ENCODE measurements at places on chromosomes 5 and 9.

GRCh38 chr9:29160763-29161353 is 1587.6 kb upstream of the C9orf72 start:
- no peak for DNase-seq

GRCh38 chr9:112348257-112349007 is 15.0 kb upstream of the PTBP3 start:
- DNase-seq, result no peak

- DNase-seq, result no peak
Observed at GRCh38 chr9:133437753-133438531, 15.8 kb downstream of the ADAMTS13 start.

DNA sequence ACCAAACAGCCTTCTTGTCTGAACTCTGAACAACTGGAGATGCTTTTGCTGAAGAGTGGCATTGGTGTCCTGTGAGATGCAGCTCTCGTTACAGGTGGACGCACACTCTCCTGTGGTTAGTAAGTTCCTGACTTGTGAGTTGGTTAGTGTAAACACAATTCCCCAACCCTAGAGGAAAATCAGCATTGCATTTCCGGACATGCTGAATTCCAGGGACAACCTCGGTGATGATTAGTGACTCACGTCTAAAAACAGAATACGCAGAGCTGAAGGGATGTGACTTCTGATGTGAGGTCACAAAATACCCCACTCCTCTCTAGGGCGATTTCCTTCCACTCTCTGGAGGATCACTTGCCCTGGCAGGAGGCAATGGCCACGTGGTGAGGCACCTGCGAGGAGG is 5.0 kb downstream of the OR2V2 start:
- no peak for DNase-seq

DNA sequence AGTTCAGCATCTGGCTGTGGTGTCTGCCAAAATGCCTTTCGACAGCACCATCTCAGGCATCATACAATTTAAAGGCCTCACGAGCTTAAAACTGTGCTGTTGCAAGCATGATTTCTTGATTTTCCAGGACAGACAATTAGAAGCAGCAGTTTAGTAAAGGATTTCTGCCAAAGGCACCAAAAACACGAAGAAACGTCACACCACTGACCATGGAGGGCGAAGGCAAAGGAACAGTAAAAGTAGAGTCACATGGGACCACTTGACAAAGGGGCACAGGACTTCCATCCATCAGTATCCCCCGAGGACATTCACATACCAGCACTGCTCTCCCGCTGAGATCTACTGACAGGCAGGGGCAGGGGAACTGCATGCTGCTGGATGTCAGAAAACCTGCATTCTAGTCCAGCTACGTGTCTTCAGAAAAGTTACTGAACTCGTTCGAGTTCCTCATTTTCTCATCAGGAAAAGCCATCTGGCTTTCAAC is 70.4 kb upstream of the FBXW11 start:
- DNase-seq, result peak; percentile 55

DNA sequence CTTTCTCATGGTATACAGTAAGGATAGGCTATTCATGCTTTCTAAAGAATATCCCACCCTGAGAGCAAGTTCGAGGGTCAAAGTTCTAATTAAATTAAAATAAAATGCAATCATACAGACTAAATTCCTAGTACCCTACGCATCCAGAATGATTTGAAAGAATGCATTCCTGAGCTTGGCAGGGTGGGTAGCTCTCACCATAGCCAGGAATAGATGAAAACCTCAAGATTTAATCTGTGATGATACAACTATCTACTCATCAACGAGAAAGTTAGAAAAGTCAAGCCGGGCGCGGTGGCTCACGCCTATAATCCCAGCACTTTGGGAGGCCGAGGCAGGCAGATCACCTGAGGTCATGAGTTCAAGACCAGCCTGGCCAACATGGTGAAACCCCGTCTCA is 32.3 kb downstream of the SERINC5 start:
- no peak for DNase-seq

GRCh38 chr5:171650597-171650996 is 135.0 kb upstream of the SMIM23 start:
- no peak for DNase-seq

DNA sequence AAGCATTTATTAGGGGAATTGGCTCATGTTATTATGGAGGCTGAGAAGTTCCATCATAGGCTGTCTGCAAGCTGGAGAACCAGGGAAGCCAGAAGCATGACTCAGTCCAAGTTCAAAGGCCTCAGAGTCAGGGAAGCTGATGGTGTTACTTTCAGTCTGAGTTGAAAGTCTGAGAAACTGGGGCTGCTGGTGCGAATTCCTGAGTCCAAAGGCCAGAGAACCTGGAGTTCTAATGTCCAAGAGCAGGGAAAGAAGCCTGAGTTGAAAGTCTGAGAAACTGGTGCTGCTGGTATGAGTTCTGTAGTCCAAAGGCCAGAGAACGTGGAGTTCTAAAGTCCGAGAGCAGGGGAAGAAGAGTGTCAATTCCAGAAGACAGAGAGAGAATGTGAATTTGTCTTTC is 641.1 kb downstream of the ISL1 start:
- DNase-seq, result no peak

DNA sequence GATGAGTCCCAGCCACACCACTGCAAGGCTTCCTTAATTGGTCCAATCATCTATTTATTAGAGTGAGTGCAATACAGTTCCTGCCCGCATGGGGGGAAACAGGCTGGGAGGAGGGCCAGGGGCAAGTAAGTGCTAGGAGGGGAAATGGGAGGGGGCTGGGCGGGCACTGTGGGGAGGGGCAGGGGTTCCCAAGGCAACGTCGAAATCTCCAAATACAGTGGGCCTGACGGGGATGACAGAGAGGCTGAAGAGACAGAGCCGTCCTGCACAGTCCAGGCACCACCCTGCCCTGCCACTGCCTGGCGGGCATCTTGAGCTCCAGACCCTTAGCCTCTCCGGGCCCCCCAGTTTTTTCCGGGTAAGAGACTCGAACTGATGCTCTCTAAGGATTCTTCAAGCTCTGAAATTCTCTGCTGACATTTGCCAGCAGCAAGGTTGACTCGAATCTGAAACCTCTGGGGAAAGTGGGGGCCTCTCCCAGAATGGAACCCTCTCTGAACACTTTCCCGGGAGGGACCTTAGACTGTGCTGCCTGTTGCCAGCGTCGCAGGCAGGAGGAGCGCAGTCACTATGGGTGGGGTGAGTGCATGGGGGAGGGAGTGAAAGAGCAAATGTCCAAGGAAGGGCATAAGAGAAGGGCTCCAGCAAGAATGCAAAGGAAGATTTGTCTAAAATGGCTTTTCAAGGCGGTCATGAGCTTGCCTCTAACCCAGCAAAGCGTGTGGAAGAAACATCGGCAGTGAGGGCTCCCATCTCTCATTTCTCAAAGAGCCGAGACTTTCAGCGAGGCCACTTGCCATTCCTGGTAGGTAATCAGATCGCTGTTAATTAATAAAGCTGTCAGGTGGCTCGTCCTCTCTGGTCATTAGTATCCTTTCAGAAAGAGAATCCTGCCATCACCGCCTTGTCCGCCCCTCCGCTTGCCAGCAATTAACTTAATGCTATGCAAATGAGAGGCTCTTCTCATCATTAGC is 99.0 kb downstream of the GTF3C4 start:
- DNase-seq, result peak; percentile 24

GRCh38 chr5:139708877-139709581 is 60.9 kb downstream of the CXXC5 start:
- DNase-seq, result no peak

DNA sequence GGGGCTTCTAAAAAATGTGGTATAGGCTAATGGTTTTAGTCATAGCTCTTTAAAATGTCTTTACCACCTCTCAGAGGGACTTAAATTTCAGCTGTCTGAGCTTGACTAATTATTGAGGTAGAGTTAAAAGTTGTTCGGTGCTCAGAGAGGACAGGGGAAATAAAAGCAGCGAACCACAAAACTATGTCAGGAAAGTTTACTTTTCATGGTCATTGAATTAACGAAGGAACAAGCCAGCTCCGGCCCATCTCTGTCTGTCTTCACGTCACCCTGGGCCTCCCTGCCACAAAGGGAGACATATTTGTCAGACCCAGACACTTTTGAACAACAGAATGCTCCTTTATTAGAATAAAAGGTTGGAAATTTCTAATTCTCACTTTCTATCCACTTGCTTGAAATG is 98.8 kb upstream of the EFNA5 start:
- DNase-seq, result no peak

- DNase-seq, result no peak
Observed at GRCh38 chr5:116452774-116453368, 121.8 kb downstream of the SEMA6A start.

- no peak for DNase-seq
Observed at GRCh38 chr5:57007344-57007743, 55.4 kb upstream of the MIER3 start.

DNA sequence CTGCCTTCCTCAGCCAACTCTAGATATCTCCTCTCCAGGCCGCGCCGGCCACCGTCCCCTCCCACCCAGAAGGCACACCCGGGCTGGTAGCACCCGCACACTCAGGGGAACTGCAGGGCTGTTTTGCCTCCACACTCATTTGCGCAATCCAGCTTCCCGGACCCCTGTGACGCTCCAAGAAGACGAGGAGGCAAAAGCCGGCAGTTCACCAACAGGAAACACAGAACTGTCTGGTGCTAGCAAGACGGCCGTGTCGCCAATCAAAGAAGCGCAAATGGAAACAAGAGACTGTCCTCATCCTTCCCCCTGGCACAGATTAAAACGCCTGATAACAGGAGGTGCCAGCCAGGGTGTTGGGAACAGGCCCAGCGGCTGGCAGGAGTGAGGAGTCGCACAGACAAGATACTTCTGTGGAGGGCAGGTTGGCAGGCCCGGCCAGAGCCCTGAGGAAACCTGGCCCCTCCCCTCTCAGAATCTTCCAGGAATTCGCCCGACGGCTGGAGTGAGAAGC is 7.8 kb downstream of the AGPAT2 start:
- DNase-seq, result no peak

DNA sequence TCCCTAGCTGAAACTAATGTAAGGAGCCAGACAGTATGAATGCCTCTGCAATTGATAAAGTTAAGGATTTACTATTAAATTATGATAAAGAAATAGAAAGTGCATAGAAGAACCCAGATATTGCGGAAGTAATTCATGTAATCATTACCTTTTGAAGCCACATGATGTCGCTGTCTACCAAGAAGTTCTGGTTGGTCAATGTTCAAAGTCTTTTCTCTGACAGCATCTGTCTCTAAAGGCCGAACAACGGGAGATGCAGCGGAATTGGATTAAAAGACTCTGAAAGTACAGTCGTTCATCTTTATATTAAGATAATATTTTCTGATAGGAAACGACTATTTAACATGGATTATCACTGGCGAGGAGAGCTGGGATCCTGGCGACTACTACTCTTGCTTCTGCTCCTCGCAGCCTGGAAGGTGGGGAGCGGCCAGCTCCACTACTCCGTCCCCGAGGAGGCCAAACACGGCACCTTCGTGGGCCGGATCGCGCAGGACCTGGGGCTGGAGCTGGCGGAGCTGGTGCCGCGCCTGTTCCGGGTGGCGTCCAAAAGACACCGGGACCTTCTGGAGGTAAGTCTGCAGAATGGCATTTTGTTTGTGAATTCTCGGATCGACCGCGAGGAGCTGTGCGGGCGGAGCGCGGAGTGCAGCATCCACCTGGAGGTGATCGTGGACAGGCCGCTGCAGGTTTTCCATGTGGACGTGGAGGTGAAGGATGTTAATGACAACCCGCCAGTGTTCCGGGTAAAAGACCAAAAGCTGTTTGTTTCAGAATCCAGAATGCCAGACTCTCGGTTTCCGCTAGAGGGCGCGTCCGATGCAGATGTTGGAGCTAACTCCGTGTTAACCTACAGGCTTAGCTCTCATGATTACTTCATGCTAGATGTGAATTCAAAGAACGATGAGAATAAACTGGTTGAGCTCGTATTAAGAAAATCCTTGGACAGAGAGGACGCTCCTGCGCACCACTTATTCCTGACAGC is at the start of gene PCDHA8:
PCDHA8 (plus strand) TSS at position 210 of the 985 bp plus-strand sequence; CDS start at position 345, 135 bp downstream.
- no peak for DNase-seq

DNA sequence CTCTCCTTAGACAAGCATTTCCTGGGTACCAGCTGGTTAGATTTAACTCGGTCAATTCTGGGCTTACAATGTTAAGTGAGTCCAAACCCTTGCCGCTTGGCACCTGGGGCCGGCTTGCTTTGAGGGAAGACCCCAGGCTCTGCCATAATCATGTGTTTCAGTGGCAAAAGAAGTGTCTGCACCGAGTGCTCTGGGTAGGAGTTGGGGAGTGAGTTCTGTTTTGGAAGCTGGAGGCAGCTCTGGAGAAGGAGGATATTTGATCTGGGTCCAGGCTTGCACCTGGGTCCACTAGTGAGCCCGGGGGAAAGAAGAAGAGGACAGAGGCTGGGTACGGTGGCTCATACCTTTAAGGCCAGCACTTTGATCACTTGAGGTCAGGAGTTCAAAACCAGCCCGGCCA is 8.4 kb upstream of the OLFM1 start:
- no peak for DNase-seq

- no peak for DNase-seq
Observed at GRCh38 chr9:84146893-84147710, 166.5 kb downstream of the RMI1 start.

DNA sequence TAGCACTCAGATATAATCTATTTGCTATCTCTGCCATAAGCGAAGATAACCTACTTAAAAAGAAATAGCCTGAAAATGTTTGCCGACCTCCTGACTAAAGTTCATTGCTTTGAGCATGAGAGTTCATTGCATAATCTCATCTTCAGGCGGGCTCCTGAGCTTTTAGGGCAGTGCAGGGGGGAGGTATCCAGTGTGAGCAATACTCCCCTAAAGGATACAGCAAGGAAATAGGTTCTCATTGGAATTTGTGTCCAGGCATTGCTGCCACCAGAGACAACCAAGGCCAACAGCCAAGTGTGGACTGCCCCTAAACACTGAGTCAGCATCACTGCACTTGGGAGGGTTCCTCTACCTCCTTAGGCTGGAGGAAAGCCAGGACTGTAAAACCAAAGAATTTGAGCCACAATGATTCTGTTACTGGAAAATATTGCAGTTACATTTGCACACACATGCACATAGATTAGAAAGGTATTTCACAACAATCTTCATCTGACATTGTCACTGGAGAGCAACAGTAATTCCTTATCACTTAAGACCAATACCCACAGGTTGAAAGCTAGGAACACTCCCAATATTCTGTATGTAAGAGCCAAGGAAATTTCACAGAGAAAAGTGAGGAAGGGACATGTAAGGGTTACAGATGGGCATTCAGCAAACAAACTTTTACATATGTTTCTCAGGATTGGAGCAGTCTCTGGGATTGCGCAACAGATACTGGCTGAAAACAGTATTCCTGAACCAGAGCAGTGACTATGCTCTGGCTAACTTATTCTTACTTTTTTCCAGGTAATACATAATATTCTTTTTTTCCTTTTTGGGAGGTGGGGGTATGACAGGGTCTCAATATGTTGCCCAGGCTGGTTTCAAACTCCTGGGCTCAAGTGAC is 98.6 kb upstream of the TLE1 start:
- DNase-seq, result peak; percentile 94

GRCh38 chr5:129616517-129616916 is 131.4 kb upstream of the MINAR2 start:
- no peak for DNase-seq

- DNase-seq, result no peak
Observed at GRCh38 chr9:4926239-4926638, 58.8 kb upstream of the JAK2 start.

DNA sequence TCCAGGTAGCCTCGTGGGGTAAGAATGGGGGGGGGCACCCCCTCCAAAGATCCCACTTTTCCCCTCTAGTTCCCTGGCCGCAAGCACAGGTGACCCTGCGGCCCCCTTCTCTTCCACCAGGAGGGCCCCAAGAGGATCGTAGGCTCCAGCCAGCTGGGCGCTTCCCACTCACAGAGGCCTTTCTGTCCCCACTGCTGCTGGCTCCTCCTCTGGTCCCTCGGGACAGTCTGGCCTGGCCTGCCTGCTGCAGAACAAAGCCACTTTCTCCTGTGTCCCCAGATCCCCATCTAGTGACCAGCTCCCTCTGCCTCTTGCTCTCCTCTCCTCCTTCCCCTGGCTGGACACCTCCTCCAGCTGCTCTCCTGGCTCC is 534 bp upstream of the SAPCD2 start:
- DNase-seq, result no peak
